Tibial artery (tissue), 4 donors: ENCODE measurements at places on chromosomes 16 and 17.

DNA sequence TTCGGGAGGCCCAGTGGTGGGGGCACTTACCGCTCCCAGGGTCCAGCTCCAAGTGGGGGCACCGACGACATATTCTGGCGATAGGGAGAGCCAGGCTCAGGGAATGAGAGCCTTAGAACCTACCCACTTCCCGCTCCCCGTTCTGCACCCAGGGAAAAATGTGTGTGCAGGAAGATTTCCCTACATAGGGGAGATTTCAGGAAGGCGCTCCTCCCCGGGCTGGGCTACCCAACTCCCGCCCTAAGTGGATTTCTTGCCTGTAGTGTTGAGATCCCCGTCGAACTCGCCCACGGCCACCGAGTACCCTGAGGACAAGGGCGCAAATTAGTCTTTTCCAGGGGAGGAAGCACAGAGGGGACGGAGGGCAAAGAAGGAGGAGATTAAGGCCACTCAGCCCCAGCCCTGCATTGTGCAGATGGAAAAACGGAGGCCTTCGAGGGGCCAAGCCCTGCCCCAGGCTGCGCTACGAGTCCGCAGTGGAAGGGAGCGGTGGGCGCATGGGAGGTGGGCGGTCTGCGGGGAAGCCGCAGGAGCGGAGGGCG, 5.1 kb downstream of the ITGA2B start:
- no peak for DNase-seq

GRCh38 chr17:19248928-19249574, 11.9 kb downstream of the EPN2 start:
- DNase-seq = peak; percentile 86

DNA sequence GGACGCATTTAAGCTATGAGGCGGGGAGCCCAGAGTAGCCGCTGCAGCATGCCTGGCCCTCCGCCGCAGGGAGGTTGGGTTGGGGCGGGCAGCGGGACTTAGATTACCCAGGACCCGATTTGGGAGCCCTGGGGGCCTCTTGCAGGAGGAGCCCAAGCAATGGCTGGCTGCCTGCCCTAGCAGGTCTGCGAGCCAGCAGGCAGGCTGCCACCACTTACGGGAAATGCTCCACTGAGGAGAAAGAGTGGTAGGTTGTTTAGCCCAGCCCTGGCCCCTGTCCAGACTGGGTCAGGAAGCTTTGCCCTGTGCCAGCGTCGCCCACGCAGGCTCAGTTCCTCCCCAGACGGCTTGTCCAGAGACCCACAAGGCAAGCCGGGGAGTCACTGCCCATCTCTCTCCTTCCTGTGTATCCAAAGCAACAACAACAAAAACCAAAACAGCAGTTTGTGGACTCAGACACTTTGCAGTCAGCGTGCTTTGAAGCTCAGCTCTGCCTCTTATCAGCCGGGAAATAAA, 10.3 kb upstream of the TVP23A start:
- DNase-seq = peak; percentile 98

DNA sequence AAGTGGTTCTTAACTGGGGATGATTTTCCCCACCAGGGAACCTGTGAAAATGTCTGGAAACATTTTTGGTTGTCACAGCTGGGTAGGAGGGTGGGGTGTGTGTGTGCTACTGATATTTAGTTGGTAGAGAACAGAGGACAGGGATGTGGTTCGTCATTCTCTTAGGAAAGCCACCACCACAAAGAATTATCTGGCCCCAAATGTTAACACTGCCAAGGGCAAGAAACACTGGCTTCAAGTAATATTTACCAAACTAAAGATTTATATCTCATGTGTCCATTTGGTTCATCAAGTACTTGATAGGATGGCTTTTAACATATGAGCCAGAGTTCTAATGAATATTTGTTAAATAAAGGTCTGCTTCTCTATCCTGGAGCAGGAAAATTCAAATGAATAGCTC, 19.5 kb downstream of the MPHOSPH6 start:
- no peak for DNase-seq

GRCh38 chr16:9946022-9946720, 236.1 kb downstream of the GRIN2A start:
- DNase-seq = no peak

- no peak for DNase-seq
Measured at GRCh38 chr17:67365738-67366192, 612 bp downstream of the PSMD12 start.

GRCh38 chr16:70661534-70661917, 15.2 kb downstream of the IL34 start:
- peak; percentile 68 for DNase-seq

GRCh38 chr16:31009894-31010584, 399 bp downstream of the STX1B start:
- DNase-seq = no peak

GRCh38 chr17:80133626-80133970, 13.3 kb downstream of the EIF4A3 start:
- DNase-seq = no peak

GRCh38 chr17:75571197-75571884, 16.3 kb upstream of the MYO15B start:
- peak; percentile 41 for DNase-seq

GRCh38 chr17:57943140-57943539, 12.1 kb downstream of the CUEDC1 start:
- DNase-seq = no peak

- DNase-seq = no peak
Measured at GRCh38 chr17:5618476-5618875, 34.2 kb upstream of the NLRP1 start.

- no peak for DNase-seq
Measured at GRCh38 chr16:29680180-29680598, 1.2 kb downstream of the QPRT start.

- DNase-seq = no peak
Measured at GRCh38 chr16:10180771-10181163, 1.5 kb downstream of the GRIN2A start.

- DNase-seq = no peak
Measured at GRCh38 chr16:19301931-19302330, 16.4 kb downstream of the CLEC19A start.

DNA sequence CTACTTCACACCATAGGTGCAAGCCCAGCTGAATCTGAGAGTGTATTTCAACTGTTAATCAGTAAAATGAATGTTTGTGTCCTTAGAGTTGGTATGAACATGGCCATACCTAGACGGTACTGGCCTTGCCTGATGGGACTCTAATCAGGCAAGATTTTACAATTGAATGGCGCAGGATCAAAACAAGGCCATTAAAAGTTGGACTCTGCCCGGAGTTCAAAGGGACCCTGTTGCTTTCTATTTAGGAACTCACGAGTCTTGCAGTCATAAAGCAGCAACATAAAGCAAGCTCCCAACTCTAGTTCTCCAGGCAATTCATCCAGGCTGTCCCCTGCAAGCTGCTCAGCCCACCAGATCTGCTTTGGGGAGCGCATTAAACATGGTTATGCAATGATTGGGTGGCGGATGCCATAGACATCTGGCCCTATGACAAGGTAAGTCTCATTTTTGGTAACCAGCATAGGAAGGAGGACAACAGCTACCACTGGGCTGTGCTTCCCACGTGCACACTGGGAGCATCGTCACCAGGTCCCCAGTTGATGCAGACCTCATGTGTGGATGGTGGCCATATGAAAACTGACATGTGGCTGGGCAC, 8.8 kb downstream of the TMEM186 start:
- DNase-seq = no peak

DNA sequence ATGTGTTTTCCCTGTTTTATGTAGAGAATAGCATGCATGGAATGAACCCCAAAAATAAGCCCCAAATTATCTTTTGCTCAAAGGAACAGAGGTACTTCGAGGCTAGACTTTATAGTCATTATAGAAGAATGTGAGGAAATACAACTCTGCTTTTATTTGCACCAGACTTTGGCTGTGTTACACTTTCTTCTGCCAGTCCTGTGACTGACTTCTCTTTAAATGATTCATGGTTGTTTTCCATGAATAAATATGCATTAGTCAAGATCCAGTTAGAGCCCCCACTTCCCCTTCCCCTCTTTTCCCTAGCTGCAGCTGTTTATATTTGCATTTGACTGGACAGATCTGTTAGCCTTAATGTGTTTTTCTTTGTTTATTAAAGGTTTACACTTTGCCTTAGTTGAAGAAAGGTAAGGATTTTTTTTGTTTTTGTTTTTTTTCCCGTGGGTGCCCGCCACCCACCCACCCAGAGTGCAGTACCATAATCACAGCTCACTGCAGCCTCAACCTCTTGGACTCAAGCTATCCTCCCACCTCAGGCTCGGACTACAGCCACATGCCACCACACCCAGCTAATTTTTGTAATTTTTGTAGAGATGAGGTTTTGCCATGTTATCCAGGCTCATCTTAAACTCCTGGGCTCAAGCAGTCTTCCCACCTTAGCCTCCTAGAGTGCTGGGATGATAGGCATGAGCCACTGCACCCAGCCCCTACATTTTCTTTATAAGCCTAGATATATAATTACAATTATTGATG, 152.6 kb downstream of the CYB561 start:
- DNase-seq = no peak

DNA sequence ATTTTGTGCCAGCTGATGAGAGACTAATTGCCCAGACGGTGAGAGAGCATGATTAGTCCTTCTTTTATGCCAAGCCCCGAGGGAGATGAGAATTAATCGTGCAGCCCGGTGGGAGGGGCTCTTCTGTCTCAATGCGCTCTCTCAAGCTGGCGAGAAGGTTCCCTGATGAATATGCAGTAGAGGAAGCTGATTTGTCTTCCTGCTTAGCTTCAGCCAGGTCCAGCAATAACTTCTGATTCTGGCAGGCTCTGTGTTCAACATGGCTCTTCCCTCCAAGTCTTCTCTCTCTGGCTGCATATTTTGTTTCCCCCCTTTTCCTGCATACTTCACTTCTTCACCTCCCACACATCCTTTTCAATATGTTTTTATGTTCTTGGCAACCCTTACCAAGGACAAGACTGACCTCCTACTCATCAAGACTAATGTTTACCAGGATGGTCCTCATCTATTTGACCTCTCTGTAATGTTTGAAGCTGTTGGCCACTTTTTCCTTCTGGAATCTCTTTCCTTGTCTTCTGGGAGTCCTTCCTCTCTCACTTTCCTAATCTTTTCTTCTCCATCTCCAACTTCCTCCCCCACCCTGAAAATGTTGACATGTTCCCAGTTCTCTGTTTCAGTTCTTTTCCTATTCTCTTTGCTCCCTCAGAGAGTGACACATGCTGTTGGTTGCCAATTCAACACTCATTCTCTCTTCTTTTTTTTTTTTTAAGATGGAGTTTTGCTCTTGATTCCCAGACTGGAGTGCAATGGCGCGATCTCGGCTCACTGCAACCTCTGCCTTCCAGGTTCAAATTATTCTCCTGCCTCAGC, 33.1 kb downstream of the ARL4D start:
- DNase-seq = peak; percentile 45

DNA sequence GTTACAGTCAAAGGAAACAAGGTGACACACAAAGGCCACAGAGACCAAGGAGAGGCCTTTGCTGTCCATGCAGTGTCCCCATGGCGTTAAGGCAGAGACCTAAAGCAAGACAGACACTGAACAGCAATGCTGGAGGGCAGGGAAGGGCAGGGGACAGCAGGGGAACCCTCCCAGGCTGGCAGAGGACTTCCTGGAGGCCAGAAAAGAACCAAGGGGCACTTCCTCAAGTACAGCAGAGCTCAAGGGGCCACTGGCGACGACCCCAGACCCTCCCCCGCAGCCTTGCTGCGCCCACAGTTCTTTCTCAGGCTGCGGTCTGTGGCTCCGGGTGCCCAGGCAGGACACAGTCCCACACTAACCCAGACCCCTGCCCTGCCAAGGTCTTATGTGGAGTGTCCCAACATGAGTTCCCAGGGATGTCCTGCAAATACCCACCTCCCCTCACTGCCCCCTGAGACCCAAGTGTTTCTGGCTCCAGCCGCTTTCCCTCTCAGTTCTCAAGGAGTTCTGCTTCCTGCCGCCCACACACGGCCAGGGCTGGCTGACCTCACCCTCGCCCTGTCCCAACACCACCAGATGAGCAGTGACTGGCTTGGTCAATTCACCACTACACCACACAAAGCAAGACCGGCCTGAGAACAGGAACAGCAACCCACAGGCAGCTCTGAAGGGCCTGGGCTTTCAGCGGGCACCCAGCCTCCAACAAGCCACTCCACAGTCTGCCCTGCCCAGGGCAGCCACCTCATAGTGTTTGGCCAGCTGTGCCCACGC, 4.2 kb downstream of the CLCN7 start:
- no peak for DNase-seq

GRCh38 chr16:56109994-56110393, 81.3 kb upstream of the GNAO1 start:
- no peak for DNase-seq

DNA sequence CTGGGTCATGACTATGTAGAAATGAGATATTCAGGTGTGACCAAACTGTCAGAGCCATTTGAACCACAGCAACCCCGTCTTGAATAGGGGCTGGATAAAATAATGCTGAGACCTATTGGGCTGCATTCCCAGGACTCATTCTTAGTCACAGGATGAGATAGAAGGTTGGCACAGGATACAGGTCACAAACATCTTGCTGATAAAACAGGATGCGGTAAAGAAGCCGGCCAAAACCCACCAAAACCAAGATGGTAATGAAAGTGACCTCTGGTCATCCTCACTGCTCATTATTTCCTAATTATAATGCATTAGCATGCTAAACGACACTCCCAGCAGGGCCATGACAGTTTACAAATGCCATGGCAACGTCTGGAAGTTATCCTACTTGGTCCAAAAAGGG, 545.5 kb downstream of the TMEM114 start:
- DNase-seq = no peak

DNA sequence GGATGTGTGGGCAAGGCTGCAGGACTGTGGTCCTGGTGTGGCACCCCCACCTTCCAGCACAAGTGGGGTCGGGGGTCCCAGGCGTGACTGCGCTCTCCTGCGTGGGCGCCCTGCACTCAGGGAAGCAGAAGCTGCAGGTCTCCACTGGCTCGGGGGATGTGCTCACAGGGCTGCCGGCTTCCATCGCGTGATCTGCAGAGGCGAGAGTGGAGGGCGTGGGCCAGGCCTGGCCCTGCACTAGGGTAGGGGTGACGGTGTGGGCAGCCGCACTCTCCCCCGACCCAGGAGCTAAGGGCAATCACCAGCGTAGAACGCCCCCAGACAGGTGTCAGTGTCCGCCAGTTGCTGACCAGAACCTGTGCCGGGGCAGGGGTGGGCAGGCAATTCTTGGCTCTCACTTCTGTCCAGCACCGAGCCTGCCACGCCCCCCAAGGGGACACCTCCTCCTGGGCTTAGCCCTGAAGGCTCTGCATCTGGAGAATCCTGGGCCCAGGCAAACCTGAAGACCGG, 32.3 kb downstream of the TNFRSF13B start:
- DNase-seq = peak; percentile 11

DNA sequence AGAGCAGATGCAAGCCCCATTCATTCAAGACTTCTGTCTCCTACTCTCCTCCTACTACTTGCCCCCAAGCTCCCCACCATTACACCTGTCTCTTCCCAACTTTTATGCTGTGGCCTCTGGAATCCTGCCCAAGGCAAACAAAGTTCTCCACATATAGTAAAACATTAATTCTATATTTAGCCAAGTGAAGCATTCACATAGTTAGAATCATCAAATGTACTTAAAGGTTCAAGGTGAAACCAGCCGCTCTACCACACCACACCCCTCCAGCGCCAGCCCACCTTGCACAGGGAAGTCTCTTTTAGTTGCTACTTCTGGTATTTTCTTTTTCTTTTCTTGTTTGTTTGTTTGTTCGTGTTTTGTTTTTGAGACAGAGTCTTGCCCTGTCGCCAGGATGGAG, 25.4 kb upstream of the GUCY2D start:
- no peak for DNase-seq

- DNase-seq = no peak
Measured at GRCh38 chr16:50696126-50696525, 2.7 kb downstream of the NOD2 start.
